ENCODE measurements at places on chromosomes 16 and 17.

- no peak for DNase-seq
These were observed 199.8 kb downstream of the CYB561 start for GRCh38 chr17:63246344-63246743.

- DNase-seq = no peak
These were observed 50.9 kb upstream of the CPNE2 start for GRCh38 chr16:57041182-57042156.

DNA sequence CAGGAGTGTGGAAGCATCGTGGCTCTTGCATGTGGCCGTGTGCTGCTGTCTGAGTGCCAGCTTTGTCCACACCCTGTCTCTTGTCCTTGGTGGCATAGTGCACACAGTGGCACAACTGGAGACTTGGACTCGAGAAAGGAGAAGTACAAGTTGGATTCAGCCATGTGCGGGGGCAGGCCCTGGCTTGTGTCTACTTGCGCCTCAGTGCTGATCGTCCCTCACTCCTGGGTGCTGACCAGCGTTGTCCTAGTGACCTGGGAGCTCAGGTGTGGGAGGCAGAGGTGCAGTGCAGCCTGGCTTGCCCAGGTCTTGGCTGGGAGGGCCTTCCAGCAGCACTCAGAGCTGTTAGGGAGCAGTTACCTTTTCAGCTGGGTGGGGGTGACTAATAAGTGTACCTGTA lies 20.6 kb downstream of the MPRIP start:
- DNase-seq = no peak

GRCh38 chr17:8055851-8056231 lies 17.0 kb downstream of the ALOX15B start:
- DNase-seq = no peak

DNA sequence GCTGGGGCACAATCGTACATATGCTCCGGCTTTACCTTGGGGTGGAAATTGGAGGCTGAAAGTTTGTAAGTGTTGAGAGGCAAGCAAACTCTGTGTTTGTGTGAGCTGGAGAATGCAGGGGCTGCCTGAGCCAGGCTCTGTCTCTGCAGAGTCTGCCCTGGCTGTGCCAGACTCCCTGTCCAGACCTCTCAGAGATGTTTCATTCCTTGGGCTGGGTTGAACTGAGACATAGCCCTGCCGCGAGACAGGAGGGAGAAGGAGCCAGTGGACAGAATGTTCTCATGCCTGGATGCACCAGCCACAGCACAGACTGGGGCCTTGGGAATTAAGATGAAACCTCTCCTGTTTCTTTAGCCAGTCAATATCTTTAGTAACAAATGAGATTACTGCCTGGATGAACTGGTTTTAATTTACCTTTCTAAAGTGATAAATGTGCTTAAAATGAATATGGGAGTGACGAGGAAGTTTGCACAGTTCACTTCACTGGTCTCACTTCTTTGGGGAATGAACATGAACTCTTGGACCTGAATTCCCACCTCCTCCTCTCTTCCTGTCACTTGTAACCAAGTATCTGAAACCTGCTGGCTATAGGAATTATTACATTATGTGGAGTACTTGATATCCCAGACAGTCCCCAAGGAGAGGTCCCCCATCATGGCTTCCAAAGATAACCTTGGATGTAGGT lies 40.1 kb downstream of the YPEL2 start:
- no peak for DNase-seq
